Mesenchymal stem cell (in vitro differentiated cells and primary cell): ENCODE measurements at places on chromosomes 1 and 21.

DNA sequence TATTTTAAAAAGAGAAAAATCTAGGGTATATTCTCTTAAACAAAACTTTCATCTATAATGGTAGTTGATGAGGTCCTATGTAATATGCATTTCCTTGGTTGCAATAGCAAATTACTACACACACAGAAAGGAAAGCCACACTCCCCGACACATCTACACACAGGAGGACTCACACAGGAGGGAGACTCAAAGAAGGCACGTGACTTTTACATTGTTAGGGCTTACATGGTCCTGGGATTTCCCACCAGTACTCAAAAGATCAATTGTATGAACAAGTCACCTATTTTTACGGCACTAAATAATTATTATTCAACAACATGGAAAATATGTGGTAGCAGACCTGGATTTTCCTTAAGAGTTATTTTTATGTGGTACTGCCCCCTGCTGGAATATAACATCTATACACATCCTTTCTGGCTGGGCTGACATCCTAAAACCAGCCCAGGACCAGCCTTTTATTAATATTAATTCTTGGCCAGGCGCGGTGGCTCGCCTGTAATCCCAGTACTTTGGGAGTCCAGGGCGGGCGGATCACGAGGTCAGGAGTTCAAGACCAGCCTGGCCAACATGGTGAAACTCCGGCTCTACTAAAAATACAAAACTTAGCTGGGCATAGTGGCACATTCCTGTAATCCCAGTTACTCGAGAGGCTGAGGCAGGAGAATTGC is 33.9 kb upstream of the LGALS8 start:
- DNase-seq = peak; percentile 52

DNA sequence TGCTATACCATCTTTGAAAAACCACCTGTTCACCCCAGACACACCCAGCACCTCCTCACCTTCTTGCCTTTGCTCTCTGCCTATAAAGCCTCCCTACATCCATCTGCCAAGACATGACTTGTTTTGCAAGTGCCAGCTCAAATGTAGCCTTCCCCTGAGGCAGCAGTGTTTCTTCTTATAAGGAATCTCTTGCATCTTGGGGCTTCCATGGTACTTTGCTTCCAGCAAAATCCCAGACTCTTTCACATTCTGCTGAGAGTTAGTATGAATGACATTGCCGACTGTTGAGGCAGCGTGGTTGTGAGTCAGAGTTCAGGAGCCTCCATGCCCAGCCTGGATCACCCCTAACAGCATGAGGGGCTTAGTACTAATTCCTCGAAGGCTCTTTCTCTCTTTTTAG is 217.4 kb upstream of the RUNX1 start:
- DNase-seq = no peak

GRCh38 chr1:89739013-89739843 is 81.6 kb upstream of the LRRC8D start:
- DNase-seq = peak; percentile 45

- DNase-seq = peak; percentile 95
Observed at GRCh38 chr1:1063945-1064831, 9.9 kb downstream of the RNF223 start.

DNA sequence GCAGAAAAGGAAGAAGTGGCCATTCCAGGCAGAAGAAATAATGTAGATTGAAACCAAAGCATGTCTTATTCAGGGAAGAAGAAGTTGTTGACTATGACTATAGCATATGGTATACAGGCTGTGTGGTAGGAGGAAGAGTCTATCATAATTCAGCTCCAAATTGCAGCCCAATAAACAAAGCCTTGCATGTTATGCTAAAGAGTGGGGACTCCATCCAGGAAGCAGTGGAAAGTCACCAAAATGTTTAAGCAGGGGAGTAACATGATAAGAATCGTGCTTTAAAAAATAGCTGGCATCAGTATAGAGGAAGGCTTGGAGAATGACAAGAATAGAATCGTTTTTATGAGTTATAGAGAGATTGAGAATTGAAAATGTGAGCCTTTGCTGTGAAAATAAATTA is 213.3 kb upstream of the ADGRL2 start:
- no peak for DNase-seq

- no peak for DNase-seq
Observed at GRCh38 chr21:35732788-35733187, 327.5 kb downstream of the SETD4 start.

DNA sequence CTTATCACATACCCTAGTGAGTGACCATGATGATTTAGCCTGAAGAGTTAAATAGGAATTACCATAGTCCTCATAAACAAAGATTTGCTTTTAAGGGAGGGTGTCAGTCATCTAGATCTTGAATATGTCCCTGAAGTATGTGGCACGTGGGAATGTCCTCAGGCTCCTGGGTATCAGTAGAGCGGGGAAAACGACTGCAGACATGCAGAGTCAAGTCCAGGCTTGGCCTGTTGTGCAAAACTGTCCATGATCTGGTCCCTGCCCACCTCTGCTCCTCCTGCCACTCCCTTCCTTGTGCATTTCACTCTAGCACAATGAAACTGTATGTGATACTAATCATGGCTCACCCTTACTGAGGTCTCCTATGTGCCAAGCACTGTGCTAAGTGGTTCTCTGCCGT is 12.9 kb downstream of the MOV10 start:
- no peak for DNase-seq

DNA sequence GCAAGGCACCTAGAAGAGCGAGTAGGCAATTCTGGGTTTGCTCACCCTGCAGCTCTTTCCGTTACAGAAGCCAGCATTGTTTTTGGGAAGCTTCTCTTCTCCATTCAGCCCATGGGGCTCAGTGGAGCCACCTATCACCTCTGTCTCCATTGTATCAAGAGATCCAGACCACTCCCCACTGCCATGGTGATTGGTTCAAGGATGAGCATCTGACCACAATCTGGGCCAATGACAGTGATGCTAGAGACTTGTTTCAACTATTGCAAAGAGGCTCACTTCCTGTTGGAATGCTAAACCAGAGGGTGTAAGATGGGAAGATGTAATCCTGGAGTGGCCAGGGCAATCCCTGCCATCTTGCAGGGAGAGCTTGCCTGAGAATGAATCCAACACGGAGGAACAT is 6.6 kb downstream of the SPATA21 start:
- DNase-seq = no peak

GRCh38 chr1:211132721-211133392 is 1.1 kb downstream of the KCNH1 start:
- no peak for DNase-seq

GRCh38 chr1:88036345-88037014 is 647.6 kb upstream of the PKN2 start:
- no peak for DNase-seq

- no peak for DNase-seq
Observed at GRCh38 chr1:3126756-3127678, 58.0 kb downstream of the PRDM16 start.

- no peak for DNase-seq
Observed at GRCh38 chr21:31498985-31499384, 154.9 kb upstream of the TIAM1 start.

DNA sequence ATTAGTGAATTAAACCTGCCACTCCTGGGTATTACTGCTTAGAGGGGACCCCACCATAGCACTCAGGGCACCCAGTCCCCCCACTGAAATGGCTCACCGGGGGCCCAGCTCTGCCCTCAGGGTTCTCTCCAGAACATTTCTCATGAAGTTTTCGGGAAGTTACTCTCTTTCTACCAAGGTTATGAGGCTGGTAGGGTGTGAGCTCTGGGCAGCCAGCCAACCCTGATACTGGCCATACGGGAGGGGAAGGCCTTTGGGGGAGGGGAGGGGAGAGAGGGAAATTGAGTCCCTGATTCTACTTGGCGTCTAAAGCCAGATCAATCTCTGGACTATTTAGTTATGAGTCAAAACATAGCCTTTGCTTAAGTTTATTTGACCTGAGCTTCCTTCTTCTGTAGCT is 12.9 kb upstream of the PDE9A start:
- no peak for DNase-seq

DNA sequence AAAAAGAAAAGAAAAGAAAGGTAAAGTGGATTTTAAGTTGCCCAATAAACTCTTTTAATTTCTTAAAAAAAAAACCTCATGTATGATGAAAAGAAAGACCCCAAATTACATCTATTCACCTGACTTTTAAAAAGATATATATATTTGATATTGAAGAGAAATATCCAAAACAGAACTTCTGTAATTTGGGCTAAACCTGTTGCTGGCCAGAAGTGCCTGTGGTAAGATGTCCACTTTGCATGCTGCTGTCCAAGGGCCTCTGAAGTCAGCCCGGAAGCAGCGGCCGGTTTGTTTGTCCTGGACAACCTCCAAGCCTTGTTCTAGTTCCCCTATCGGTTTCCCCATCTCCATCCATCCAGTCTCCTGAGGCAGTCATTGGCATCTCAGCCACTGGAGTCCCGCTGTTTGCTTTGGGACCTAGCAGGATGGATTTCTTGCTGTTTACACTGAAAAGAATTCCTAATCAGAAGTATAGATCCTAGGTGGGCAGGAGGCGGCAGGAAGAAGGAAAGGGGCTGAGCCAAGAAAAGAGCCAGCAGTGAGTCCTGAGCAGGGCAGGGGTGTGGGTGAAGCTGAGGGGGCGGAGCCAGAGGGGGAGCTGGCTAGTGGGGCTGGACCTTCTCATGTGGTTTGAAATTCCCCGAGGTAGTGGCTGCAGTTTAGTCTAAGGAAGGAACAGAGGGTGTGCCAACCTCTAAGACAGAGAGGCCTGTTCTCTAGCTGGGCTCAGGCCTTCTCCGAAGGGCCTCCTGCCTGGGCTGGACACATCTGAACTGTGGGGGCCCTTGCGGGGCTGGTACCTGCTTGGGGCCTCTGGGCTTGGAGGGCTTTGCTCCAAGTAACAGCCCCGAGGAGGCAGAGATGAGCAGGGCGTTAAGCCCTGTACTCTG is 3.3 kb downstream of the NCMAP start:
- peak; percentile 84 for DNase-seq

- DNase-seq = no peak
Observed at GRCh38 chr1:229203991-229204632, 66.8 kb upstream of the RAB4A start.

GRCh38 chr1:220788900-220789299 is 2.2 kb downstream of the MTARC1 start:
- DNase-seq = no peak

- DNase-seq = no peak
Observed at GRCh38 chr1:117580436-117580835, 25.4 kb upstream of the TENT5C start.

DNA sequence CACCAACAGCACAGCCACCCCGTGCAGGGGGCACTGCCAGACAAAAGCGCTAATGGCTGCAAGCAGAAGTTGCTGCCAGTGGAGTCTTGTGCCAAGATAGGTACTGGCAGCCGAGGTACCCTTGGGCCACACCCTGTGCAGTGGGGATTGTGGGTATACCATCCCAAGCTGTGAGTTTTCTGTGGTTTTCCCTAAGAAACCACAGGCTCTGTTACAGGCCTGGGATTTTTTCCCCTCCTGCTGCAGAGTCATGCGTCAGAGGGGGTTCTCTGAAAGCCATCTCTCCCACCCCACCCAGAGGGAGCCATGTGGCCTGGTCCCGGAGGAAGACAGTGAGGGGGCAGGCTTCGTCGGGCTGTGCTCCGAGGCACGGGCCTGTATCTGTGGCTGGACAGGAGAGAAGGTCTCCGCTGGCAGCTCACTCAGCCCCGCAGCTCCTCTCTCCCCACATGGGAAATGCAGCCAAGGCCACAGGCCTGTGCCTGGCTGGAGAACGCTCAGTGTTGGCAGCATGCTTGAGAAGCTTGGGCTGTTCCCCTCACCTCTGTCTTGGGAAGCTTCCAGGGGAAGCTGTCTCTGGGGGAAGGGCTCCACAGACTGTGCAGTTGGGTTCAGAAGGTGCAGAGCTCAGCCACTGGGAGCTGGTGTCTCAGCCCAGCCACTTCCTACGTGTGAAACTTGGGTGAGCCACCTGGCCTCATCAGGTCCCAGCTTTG is 42.5 kb downstream of the NEK2 start:
- peak; percentile 47 for DNase-seq

DNA sequence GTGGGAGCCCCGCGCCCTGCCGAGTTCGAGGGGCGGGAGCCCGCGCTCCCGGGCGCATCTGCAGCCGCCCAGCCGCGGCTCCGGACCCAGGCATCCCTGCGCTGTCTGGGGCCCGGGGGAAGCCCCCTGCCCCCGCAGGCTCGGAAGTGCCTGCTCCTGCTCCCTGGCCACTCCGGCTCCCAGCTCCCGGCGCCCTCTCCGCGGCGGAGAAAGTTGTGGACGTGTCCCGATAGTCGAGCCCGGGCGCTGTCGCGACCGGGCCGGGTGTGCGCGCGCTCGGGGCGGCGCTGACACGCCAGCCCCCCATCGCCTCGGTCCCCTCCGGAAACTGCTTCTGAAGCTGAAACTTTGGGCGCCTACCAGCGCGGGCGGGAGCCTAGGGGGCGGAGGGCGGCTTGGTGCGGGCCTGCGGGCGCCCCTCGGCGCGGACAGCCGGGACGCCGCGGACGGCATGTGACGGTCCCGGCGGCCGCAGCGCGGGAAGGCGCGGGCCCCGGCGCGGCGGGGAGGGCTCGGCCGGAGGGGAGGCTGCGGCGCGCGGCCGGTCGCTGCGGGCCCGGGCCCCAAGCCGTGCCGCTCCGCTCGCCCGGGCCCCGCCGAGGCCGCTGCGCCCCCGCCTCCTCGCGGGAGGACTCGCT is 515 bp downstream of the MAN1C1 start:
- DNase-seq = no peak

DNA sequence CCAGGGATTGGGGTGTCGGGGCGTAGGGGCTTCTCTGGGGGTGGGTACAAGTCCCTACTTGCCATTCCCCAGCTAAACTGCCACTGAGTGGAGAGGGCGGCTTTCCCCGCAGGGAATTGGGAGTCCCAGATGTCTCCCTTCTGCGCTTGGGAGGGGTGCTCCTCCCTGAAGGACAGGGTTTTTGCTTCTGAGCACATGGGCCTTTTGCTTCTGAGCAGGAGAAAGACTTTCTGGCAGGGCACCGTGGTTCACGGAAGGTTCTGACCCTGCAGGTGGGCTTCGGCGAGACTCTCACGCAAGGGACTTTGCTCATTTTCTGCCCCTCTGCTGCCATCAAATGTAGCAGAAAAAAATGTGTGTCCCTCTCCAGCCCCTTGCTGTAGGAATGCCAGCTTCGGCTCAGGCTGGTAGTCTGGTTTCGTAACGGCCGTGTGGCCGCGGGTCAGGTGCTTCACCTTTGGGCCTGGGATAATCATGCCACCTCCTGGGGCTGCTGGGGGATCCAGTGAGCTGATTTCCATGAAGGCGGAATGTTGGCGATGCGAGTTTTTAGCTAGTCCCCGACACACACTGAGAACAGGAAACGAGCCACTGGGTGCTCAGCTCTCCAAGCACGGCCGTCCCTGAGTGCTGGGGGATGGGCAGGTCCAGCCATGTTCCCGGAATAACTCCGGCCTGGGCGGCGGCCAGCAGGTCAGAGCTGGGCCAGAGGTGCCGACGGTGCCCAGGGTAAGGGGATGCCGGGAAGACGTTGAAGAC is 364.0 kb downstream of the CAMTA1 start:
- DNase-seq = no peak

DNA sequence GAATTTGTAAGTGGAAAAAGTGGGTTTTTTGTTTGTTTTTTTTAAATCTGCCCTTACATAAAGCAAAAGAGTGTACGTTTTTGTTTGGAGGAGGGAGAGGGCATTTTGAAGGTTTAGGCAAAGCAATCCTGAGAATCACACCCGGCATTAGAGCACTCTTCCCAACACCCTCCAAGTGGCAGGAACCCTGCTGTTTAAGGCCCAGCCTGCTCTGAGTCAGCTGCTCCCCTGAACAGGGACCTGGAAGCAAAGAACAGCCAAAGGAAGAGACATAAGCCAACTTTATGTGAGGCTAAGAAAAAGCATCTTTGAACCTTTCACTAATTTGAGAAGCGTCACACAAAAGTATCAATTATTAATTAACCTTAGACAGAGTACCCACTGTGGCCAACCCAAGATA is 16.9 kb downstream of the MTFR1L start:
- no peak for DNase-seq
